Adrenal gland (tissue), 19 donors: ENCODE measurements at places on chromosomes 13 and 19.

DNA sequence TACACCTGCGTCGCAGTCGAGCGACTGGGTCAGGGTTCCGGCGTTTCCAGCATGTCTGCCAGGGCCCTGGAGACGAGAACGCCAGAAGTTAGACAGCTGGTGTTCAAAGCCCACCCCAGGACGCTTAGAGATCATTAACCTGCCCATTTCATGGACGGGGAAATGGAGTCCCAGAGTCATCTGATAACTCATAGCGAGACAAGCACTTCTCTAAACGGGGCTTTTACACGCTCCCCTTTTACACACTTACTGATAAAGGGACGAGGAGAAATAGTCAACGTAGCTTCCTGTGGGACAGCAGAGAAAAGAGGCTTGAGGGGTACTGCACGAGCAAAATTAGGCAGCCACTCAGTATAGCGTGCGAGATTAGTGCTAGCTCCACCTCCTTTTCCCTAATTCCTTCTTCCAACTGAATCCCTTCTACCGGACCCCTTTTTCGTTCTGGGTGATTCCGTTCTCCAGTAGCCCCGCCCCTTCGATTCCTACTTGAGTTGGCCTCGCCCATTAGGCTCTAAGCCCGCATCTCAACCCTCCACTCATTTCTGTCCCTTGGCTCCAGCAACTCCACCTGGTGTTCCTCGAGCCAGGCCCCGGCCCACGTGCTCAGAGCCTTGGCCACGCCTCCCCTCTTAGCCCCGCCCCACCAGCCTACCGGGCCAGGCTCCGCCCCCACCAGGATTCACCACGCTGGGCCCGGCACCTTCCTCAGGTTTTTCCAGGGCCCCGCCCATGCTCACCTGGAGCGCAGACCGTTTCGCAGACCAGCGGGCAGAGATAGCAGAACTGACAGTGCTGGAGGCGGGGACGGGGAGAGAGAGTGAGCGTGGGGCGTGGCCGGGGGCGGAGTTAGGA is 3.7 kb downstream of the HRC start:
- peak; percentile 90 for DNase-seq

DNA sequence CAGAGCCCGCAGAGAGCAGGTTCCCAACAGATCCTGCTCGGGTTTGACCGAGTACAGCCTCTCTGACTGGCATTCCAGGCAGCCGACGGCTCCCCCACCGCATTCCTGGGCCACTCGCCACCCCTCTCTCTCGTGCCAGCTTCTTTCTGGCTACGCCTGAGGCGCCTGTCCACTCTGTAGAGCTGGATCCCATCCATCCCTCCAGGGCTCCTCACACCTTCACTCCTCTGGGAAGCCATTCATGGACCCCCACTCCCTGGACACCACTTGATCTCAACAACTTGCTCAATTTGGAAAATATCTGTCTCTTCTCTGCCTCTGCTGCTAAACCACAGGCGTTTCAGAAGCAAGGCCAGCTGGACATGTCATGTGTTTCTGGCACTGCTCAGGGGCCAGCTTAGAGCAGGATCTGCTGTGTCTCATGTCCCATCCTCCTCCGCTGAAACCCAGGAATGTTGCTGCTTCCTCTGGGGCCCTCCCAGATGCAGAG is 30.6 kb upstream of the ATP1A3 start:
- DNase-seq = no peak

DNA sequence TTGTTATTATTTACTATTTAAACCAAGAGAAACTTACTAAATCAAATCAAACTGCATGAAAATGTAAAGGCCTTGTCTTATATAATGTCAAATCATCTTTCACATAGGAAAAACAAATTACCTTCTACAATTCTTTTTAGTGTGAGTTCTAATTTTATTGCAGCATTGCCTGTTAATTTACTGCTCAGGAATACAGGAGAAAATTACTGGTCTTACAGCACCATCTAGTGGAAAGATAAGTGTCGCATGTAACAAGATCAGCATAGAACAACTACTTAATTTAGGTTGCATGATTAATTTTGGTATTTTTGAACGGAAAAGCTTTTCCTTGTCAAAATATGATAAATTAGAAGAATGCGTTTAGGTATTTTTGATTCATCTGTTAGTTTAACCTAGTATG is 502.7 kb downstream of the UQCRFS1 start:
- DNase-seq = no peak

- no peak for DNase-seq
Observed at GRCh38 chr13:87100431-87100830, 570.7 kb upstream of the SLITRK5 start.

GRCh38 chr19:44620667-44621066 is 7.3 kb downstream of the IGSF23 start:
- DNase-seq = no peak

- peak; percentile 29 for DNase-seq
Observed at GRCh38 chr13:35978607-35979316, 152.4 kb downstream of the DCLK1 start.

DNA sequence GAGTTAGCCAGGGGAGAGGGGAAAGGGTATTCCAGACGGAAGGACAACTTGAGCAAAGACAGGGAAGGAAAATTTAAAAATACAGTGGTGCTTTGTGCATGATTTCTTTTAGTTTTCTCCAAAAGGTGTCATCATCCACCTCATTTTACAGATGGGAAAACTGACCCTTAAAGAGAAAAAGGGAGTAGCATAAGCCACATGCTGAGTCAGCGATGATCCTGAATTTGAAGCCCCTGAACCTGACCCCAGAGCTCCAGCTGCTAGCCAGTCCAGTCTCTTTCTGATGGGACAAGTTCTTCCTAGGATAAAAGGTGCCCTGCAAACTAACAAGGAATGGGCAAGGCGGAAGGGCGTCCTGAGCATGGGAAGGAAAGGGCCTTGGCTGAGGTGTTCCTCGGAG is 10.3 kb downstream of the CABP5 start:
- DNase-seq = no peak

GRCh38 chr19:40229926-40230417 is 3.5 kb upstream of the CCNP start:
- DNase-seq = no peak

DNA sequence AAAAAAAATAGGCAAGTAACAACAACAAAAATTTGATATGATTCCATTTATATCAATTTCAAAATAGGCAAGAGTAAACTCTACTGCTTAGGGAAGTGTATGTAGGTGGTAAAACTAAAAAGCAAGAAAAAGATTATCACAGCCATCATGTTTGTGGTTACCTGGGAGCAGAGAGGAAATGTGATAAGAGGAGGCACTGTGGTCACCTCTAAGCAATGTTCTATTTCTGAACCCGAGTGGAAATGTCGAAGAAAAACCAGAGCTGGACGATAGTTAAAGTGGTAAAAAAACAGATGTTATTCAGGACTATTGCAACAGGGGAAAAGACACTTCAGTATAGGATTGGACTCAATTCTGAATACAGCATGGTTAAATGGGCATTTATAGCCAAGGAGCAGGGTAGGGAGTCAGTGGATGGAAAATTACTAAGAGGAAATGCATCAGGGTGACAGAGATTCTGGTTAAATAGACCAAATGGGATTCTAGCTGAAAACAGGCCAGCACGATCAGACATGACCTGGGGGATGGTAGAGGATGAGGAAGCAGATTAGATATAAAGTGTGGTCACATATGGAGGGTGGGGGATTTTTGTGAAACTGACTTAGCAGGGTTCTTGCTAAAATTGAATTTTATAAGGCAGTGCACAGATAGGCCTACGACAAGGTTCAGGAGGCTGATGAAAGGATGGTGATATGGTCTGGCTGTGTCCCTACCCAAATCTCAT is 6.0 kb upstream of the TEX30 start:
- no peak for DNase-seq

DNA sequence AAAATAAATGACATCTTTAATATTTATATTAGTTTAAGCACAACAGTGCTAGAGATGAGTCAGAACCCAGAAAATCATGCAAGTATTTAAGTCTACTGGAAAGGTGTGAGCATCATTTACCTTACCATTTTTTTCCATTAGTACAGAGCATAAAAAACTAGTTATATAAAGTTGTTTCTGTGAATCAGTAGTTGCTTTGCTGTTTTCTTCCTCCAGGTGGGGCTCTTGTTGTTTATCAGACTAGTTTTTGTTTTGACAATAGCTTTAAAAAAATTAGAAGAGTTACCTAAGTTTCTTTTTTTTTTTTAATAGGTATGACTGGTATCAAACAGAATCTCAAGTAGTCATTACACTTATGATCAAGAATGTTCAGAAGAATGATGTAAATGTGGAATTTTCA is 12.7 kb downstream of the SUGT1 start:
- DNase-seq = no peak

GRCh38 chr13:48496271-48497161 is 36.4 kb downstream of the RCBTB2 start:
- DNase-seq = no peak

DNA sequence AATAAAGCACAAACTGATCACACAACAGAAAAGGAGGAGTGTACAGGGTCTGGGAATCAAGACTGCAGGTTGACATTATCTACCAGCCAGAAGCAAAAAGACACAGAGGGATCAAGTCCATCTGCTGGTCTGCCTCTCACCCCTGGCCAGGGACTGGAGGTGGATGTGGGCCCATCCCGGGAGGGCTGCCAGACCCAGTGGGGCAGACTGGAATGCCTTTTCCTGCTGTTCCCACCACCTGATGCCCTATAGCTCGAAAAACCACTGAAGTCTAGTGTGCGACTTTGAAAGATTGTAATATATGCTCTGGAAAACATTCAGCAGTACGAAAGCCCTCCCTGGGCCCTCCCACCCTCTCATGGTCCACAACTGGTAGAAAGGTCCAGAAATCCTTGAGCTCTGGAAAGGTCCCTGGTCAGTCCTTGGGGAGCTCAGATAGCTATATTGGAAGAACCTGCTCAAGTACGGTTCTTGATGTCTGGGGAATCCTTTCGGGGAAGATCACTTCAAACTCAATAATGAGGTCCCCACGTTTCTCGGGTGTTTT is 2.6 kb downstream of the DNAJB1 start:
- no peak for DNase-seq

- no peak for DNase-seq
Observed at GRCh38 chr19:2185734-2186070, 22.0 kb downstream of the DOT1L start.

DNA sequence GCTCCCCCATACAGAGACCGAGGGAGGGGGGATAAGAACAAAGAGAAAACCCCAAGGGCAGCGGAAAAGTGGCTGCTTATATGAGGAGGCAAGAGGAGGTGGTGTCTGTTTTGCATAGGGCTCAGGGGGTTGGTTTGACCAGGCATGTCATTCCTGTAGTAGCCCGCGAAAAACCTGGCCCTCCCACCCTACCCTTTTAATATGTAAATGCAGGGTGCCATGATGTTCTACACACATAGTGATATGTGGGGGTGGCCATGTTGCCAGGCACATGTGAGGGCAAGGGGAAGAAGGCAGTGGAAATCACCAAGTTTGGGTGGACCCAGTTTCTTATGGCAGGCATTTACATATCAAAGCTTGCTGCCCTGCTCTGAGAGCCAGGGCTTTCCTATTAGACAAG is 203.5 kb upstream of the UBL3 start:
- no peak for DNase-seq

DNA sequence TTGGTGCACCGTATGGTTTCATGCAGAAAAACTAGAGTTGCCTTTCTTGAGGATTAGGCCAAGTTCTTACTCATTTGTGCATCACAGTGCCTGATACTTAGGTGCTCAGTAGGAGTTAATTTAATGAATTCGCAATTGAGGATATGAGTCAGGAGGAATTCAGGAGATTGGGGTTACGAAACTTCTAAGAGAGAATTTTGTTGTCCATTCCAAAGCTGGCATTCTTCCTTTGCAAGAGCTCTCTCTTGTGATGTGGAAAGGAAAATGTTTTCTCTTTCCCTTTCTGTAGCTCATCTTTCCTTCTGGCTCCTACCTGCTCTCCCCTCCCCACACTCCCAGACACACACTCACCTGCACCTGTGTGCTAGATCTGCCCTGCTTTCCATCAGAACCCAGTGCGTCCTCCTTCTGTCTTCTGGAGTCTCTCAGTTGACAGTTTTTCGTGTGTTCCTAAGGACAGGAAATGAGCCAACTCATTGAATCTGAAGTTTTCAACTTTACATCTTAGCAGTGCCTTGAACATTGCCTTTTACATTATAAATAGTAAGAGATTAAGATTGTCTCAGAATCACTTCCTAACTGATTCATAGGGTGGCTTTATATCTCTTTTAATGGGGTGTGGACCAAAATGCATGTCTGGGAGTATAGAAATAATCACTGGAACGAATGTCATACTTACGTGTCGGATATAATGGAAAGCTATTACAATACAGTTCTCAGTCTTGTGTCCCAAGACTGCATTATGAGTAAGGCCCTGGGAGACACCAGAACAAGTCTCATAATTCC is 19.7 kb upstream of the ERCC5 start:
- DNase-seq = no peak

DNA sequence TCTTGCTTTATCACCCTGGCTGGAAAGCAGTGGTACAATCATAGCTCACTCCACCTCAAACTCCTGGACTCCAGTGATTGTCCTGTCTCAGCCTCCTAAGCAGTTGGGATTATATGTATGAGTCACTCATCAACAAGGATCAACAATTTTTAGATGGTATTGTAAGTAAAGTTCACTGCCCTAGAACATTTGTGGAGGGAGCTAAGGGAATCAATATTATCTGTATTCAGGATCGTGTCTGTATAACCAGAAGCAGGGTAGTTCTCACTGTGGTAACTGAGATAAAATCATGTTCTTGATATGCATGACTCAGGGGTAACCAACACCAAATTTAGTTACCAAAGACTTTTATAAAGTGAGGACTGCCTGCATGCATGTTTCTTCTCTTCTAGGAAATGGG is 27.0 kb downstream of the ZMYM5 start:
- DNase-seq = no peak

DNA sequence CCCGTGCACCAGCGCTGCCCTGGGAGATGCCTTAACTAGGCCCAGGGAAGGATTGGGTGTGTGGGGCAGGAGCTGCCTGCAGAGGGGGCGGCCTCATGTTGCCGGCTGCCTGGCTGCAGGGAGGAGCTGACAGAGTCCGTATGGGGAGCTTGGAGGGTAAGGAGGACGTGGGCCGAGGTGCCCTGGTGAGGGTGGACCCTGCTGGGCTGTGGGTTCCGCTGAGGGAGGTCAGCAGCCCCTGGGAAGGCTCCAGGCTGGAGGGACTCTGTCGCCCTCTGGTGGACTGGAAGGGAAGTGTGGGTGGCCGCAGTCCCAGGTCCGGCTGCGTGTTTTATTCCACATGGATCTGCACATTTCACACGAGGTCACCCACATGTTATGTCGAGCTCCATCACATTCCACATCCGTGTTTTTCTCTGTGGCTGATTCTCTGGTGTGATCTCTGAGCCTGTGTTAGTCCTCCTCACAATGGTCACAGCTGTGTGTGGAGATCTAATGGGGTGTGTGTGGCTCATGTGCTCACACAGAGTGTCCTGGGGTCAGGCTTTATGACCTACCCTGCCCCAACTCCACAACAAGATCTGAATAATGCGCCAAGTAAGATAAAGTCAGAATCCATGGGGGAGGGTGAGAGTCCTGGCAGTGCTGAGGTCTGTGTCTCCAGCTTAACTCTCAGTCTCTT is 1.8 kb upstream of the CEACAM8 start:
- peak; percentile 45 for DNase-seq
